ENCODE measurements at places on chromosomes 2 and 18. TPM values are rescaled to one million over a fixed set of nuclear protein-coding genes. Genes with fewer than 3 reads are reported as not detected.
A peak's percentile ranks its signal among the peaks of the same experiment; 100 is the strongest.

DNA sequence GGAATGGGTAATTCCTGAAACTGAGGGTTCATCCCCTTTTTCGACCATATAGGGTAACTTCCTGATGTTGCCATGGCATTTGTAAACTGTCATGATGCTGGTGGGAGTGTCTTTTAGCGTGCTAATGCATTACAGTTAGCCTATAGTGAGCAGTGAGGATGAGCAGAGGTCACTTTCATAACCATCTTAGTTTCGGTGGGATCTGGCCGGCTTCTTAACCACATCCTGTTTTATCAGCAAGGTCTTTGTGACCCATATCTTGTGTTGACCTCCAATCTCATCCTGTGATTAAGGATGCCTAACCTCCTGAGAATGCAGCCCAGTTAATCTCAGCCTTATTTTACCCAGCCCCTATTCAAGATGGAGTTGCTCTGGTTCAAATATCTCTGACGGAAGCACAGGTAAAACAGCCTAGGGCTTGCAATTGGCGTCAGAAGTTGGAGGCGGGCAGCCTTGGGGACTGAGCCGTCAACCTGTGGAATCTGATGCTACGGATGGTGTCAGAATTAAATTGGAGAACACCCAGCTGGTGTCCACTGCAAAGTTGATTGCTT is 19.5 kb downstream of the RALBP1 start:
- no peak for DNase-seq

- DNase-seq, result no peak
Measured at GRCh38 chr2:8595428-8595805, 86.4 kb upstream of the ID2 start.

DNA sequence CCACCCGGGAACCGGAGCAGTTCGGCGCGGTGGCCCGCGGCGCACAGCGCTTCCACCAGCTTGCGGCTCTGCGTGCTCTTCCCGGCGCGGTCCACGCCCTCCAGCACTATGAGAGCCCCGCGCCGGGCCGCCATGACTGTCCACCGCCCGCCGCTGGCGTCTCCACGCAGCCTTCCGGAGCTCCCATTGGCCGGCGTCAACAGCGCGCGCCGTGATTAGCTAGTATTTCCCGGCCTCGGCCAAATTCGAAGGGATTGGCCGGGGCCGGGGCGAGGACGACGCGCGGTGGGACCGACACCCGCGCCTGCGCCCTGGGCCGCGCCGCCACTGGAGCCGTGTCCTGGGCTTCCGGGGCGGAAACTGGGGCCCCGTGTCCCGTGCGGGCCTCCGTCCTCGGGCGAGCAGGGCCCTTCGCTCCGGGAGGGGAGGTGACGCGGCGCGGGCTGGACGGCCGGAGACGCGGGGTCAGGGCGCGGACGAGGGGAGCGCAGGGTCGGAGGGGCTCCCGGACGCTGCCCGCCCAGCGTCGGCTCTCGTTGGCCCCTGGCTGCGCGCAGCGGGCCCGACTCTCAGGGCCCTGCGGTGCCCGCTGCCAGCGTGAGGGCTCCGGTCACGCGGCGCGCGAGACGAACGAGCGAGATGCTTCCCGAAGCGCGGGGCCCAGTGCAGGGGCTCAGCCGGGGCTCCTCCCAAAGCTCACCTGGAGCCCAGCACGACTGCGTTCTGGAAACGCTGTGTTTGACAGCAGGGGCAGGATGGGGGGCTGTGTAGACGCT is at the start of gene DTYMK:
Gene DTYMK (minus strand): TSS at position 166 of the 776 bp plus-strand sequence. CDS start 32 bp downstream, at position 134.
- peak; percentile 95 for DNase-seq

GRCh38 chr2:142008135-142008744 is 122.6 kb downstream of the LRP1B start:
- DNase-seq, result no peak

- DNase-seq, result no peak
Measured at GRCh38 chr2:165423081-165423480, 46.4 kb upstream of the CSRNP3 start.

- no peak for DNase-seq
Measured at GRCh38 chr2:111133603-111134002, 12.9 kb downstream of the BCL2L11 start.

DNA sequence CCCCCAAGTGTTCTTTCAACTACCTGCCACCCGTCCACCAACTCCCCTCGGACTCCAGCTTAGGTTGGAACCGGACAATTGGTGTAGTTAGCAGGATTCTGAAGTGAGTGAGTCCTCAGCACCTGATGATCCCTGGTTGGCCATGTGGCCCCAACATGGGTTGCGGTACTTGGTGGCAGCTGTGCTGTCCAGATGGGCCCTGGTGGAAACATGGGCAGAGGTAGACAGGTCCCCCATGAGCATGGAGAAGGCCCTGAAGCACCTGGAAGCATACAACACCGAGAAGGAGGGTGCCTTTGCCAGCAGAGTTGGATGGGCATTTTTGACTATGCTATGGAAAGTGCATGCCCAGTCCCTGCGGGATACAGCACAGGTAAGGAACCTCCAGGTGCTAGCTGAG is 11.0 kb upstream of the C2orf42 start:
- no peak for DNase-seq

The FAM124B gene
- 6.6 TPM for polyA plus RNA-seq

The ABCG8 gene
- polyA plus RNA-seq, result 0.09 TPM

Data from muscle of arm (tissue), 14 donors.